Activated naive CD8-positive, alpha-beta T cell treated with anti-CD3 and anti-CD28 coated beads for 36 hours (primary cell): ENCODE measurements at places on chromosomes 7 and 10. TPM values are rescaled to one million over a fixed set of nuclear protein-coding genes. Genes with fewer than 3 reads are reported as not detected.

SPDYE17 gene
- total RNA-seq = not detected

CACNA2D1 gene
- total RNA-seq = not detected

P4HA1 gene
- 45.4 TPM for total RNA-seq

OPN1SW gene
- not detected for total RNA-seq

LRRD1 gene
- total RNA-seq = not detected

SYT15 gene
- total RNA-seq = 0.58 TPM

REEP3 gene
- total RNA-seq = 20.7 TPM

ZSWIM8 gene
- total RNA-seq = 35.5 TPM

TMEM140 gene
- 12.7 TPM for total RNA-seq

SBDS gene
- 87.1 TPM for total RNA-seq

CHRM2 gene
- total RNA-seq = not detected

ENTPD7 gene
- 5.2 TPM for total RNA-seq

C10orf53 gene
- total RNA-seq = not detected

CCNJ gene
- total RNA-seq = 7.8 TPM

ABCC2 gene
- 0.99 TPM for total RNA-seq

UPP1 gene
- 45.3 TPM for total RNA-seq

TMEM184A gene
- total RNA-seq = 0.22 TPM

SH2D4B gene
- total RNA-seq = 0.18 TPM

DOCK4 gene
- total RNA-seq = 0.28 TPM

ASB10 gene
- not detected for total RNA-seq

PALS2 gene
- 40.9 TPM for total RNA-seq

MMD2 gene
- not detected for total RNA-seq

CYP3A4 gene
- total RNA-seq = not detected

RPEL1 gene
- total RNA-seq = not detected

CROT gene
- total RNA-seq = 7.2 TPM

UTF1 gene
- total RNA-seq = not detected

OIT3 gene
- not detected for total RNA-seq

SLC39A12 gene
- total RNA-seq = not detected

GPR26 gene
- total RNA-seq = not detected

GAD2 gene
- total RNA-seq = not detected

ADAM22 gene
- 3.5 TPM for total RNA-seq

C10orf67 gene
- 0.45 TPM for total RNA-seq

KCNH2 gene
- total RNA-seq = 0.22 TPM

COL1A2 gene
- total RNA-seq = 0.35 TPM

FAM25G gene
- total RNA-seq = not detected

POU6F2 gene
- total RNA-seq = not detected

CALHM3 gene
- not detected for total RNA-seq

LZTS2 gene
- total RNA-seq = 12.1 TPM

TMEM178B gene
- total RNA-seq = 0.21 TPM

HOXA3 gene
- not detected for total RNA-seq

CPVL gene
- not detected for total RNA-seq

CYP3A7 gene
- total RNA-seq = not detected

MOGAT3 gene
- not detected for total RNA-seq

CLCN1 gene
- total RNA-seq = 0.06 TPM
